Upper lobe of right lung (tissue), 1 donor: ENCODE measurements at places on chromosomes 4 and X. TPM values are rescaled to one million over a fixed set of nuclear protein-coding genes. Genes with fewer than 3 reads are reported as not detected.

GAK gene
- 138 TPM for total RNA-seq

ACOX3 gene
- total RNA-seq: 21.6 TPM

ERAS gene
- not detected for total RNA-seq

ZNF732 gene
- 0.23 TPM for total RNA-seq

DNA sequence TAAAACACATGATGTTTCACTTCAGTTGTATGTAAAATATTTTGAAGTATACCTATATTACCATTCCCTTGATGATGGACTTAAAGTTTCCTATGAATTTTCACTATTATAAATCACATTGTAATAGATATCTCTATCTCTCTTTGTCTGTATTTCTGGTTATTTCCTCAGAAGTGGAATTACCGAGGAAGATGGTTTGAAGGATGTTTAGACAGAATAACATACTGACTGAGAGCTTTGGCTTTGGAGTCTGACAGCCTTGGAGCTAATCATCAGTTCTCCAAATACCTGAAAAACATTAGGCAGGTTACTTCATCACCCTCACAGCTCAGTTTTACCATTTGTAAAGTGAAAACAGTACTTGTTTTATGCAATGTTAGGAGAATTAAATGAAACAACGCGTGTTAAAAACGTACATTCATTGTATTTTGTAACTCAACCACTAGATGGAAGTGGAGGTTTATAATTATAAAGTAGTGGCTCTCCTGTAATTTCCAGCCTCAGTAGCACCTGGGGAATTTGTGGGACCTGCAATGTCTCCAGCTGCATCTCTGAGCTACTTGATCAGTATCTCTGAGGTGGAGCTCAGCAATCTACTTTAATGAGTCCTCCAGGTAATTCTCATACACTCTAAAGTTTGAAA, 14.3 kb downstream of the JCHAIN start:
- no peak for DNase-seq

- peak; percentile 93 for DNase-seq
Observed at GRCh38 chr4:1579001-1579900, 104.9 kb downstream of the FAM53A start.

GRCh38 chrX:12978205-12979025, 3.5 kb downstream of the TMSB4X start:
- peak; percentile 71 for DNase-seq

DNA sequence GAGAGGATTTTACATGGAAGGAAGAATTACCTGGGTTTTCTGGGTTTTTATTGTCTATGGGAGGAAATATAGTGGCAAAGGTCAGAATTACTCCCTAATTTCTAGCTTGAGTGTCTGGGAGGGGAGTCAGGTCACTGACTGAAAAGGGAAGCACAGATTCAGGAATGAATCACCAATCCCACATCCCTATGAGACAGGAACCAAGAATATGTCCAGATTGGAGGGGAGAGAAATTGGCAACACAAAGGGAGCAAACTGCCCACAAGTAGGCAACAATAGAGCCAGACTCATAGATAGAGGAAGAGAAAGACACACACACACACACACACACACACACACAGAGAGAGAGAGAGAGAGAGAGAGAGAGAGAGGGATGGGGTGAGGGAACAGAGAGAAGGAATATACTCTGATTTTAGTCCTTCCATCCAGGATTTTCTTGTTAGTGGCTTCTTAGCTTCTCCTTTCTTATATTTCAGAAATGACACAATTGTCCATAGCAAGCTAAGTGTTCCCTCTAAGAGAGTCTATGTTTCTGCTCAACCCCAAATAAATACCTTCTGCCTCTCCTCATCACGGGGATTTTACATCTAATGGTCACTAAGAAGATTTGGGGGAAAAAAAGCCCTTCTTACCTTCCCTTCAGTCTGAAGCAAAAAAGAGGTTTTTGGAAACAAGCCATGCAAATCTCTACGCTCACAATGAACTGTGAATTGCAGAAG, 12.0 kb downstream of the P2RY10 start:
- DNase-seq: no peak

DNA sequence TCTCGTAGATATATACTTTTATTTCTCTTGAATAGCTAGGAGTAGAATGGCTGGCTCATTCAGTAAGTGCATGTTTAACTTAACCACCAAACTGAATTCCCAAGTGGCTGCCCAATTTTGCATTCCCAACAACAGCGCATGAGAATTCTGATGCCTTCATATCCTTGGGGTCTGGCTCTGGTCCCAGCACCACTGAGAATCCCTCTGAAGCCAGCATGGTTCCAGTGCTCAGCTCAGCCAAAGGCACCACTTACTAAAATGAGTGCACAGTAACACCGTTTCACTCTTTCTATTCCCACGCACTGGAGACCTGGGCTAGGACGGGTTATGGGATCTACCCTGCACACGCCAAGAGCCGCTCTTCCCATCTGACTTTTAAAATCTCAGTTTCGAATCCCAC, 60.4 kb downstream of the CASP3 start:
- no peak for DNase-seq

- DNase-seq: no peak
Observed at GRCh38 chr4:15182600-15183220, 180.4 kb downstream of the CPEB2 start.

GRCh38 chrX:817759-818300, 187.2 kb downstream of the SHOX start:
- no peak for DNase-seq

GRCh38 chr4:4268776-4269175, 20.8 kb upstream of the TMEM128 start:
- no peak for DNase-seq

DNA sequence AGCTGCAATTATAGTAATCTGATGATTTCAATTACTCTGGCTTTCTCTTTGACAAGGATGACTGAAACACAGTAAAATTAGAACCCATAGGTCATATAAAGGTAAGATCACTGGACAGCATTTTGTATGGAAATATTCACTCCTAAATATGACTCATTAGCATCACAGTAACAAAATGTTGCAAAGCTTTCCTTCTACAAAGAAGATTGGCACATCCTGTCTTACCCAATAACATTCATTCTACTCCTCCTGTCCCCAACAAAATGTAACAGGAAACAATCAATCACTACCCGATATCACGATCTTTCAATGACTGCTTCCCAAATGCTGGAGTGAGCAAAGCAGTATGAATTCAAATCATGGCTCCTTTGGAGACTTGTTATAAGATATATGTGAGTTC, 95.3 kb downstream of the FANCB start:
- DNase-seq: no peak

- DNase-seq: no peak
Observed at GRCh38 chr4:128354205-128354821, 66.7 kb upstream of the PGRMC2 start.

DNA sequence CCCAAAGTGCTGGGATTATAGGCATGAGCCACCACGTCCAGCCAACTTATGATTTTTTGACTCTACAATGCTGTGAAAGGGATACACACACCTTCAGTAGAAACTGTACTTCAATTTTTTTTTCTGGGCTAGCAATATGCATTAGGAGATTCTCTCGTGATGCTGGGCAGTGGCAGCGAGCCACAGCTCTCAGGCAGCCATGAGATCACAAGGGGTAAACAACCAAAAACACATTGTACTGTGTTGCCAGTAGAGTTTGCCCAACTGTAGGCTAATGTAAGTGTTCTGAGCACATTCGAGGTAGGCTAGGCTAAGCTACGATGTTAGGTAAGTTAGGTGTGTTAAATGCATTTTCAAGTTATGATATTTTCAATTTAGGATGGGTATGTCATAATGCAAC, 25.7 kb downstream of the RAB33A start:
- peak; percentile 68 for DNase-seq

- DNase-seq: no peak
Observed at GRCh38 chrX:124023838-124024238, 62.3 kb downstream of the STAG2 start.

GRCh38 chr4:109671350-109671749, 31.9 kb downstream of the CASP6 start:
- DNase-seq: no peak
